OCI-LY7 (cell line): ENCODE measurements at places on chromosomes 6 and 20. TPM values are rescaled to one million over a fixed set of nuclear protein-coding genes. Genes with fewer than 3 reads are reported as not detected.

- DNase-seq = no peak
Observed at GRCh38 chr6:139676718-139677117, 302.3 kb upstream of the CITED2 start.

- DNase-seq = no peak
Observed at GRCh38 chr6:81843302-81843701, 90.8 kb upstream of the TENT5A start.

DNA sequence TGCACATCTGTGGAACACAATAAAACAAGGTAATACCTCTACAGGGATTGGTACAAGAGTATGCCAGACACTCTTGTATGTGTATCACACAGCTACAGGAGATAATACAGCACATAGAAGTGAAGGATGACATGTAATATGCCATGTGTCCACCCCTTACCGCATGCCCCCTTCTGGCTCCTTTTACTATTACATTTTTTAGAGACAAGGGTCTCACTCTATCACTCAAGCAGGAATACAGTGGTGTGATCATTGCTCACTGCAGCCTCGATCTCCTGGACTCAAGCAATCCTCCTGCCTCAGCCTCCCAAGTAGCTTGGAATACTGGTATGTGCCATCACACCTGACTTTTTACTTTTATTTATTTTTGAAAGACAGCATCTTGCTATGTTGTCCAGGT, 4.2 kb upstream of the NCR3 start:
- peak; percentile 82 for DNase-seq

DNA sequence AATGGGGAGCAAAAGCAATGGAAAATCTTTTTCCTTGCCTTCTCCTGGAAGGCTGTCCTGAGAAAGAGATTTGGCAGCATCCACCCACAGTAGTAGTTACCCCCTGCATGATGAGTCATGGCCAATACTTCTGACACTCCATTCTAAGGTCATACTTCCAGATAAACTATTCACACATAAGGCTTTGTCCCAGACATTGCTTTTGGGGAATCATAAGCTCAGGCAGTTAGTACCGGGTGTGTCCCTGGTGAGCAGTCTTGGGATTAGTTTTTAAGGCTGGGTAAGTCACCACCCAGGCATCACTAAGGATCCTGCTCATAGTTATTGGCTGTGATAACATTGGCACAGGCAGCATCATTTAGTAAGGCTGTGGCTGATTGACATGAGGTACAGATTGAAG, 160.6 kb upstream of the GGTLC1 start:
- no peak for DNase-seq

DNA sequence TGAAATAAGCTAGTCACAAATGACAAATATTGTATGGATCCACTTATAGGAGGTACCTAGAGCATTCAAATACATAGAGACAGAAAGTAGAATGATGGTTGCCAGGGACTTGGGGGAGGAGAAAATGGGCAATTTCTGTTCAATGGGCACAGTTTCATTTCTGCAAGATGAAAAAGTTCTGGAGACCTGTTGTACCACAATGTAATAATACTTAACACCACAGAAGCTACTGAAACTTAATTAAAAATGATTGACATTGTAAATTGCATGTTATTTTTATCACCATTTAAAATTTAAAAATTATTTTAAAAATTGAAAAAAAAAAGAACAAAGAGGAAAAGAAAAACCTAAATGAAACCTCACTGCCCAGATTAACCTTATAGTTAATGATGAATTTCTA, 67.4 kb downstream of the NHLRC1 start:
- DNase-seq = no peak

DNA sequence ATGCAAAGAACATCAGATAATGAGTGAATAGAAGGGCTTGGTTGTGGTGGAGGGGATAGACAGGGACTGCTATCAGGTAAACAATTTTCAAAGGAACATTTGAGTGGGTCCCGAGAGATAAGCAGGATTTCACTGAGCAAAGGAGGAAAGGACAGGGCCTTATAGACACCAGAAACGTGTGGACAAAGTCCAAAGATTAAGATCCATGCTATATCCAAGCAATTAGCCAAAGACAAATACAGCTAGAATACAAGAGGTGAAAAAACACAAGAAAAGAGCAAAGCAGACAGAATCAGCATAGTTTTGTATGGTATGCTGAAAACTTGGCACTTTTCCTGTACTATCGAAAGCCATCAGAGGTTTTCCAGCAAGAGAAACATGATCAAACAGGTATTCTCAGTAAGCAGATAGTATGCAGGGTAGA, 59.8 kb downstream of the CDK19 start:
- DNase-seq = no peak

The ORC3 gene
- total RNA-seq = 45.0 and 50.6 TPM in 2 replicates

DNA sequence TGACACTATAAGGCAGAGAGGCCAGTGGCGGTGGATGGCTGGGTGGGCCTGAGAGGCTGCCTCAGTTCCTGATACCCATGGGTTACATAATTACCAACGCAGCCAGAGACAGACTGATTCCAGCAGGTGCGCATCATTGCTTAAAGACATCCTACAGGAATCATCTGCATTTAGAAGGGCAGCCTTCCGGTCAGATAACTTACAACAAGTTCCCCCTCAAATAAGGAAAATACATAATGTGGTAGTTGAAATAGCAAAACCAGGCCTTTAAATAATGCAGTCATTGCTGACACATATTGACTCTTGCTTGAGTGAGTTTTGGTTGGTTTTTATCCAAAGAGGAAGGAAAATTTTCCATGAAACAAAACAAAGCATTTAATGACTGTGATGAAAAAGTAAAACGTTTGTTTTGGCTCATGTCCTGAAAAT, 81.9 kb downstream of the SIM1 start:
- no peak for DNase-seq

GRCh38 chr6:1610497-1611321, 994 bp downstream of the FOXC1 start:
- DNase-seq = no peak

- peak; percentile 74 for DNase-seq
Observed at GRCh38 chr6:31829633-31830283, 2.2 kb downstream of the HSPA1B start.

The LGSN gene
- 0.26 and 0.76 TPM in 2 replicates for total RNA-seq

DNA sequence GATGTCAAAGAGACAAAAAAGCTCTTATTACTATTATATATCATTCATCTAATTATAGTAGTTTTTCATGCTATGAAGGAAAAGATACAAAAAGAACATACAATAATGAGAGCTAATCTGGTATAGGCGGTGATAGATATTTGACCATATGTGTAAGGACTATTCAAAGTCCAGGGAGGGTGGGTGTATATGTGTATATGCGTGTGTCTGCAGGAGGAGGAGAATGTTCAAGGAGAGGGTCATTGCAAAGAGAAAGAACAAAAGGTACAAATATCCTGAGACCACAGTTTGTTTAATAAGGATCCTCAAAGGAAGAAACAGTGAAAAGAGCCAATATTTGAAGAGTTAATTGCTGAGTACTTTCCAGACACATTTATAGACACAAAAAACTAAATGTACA, 1288.6 kb upstream of the CITED2 start:
- no peak for DNase-seq

The EFCAB8 gene
- total RNA-seq = not detected in 2 replicates

GRCh38 chr6:13664703-13665352, 46.8 kb downstream of the RANBP9 start:
- DNase-seq = no peak

The FRMD1 gene
- not detected in 2 replicates for total RNA-seq

The SLC22A2 gene
- total RNA-seq = not detected in 2 replicates

DNA sequence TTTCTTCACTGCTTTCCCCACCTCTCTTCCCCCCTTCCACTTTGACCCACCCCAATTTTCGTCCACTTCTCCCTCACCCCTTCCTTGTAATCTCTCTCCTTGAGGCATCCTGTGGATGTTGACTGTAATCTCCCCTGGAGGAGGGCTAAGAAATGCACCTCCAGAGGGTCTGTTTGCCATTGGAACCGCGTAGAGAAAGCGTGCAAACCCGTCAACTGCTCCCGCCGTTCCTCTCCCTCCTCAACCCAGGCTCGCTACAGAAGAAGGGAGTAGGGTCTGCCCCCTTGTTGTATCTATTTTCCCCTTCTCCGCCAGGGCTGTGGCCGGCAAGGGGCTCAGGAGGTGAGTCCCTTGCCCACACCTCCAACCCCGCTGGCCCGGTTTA, 502 bp upstream of the HTR1E start:
- no peak for DNase-seq

GRCh38 chr20:56903421-56903820, 274.3 kb downstream of the TFAP2C start:
- no peak for DNase-seq

- no peak for DNase-seq
Observed at GRCh38 chr6:52454556-52454955, 34.4 kb downstream of the EFHC1 start.

- DNase-seq = peak; percentile 14
Observed at GRCh38 chr20:52105442-52106422, 85.8 kb downstream of the ZFP64 start.

DNA sequence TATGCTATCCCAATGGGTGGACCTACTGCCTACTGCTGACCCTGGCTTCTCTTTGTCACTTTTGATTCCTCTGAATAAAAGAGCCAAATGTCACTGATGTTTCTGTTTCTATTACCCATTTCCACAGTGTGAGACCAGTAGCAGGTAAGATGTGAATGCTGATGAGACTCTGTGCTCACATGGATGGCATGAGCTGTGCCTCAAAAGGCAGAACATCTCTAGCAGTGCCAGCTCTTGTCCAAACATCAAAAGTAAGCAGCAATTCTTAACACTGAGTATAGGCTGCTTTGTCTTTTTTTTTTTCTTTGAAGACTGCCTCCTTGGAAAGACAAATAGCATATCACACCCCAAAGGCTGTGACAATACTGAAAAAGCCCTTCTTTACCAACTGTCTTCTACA, 459.2 kb upstream of the RUNX2 start:
- no peak for DNase-seq

The SAMD3 gene
- total RNA-seq = not detected in 2 replicates

The TOX2 gene
- 0.23 and 0.39 TPM in 2 replicates for total RNA-seq

DNA sequence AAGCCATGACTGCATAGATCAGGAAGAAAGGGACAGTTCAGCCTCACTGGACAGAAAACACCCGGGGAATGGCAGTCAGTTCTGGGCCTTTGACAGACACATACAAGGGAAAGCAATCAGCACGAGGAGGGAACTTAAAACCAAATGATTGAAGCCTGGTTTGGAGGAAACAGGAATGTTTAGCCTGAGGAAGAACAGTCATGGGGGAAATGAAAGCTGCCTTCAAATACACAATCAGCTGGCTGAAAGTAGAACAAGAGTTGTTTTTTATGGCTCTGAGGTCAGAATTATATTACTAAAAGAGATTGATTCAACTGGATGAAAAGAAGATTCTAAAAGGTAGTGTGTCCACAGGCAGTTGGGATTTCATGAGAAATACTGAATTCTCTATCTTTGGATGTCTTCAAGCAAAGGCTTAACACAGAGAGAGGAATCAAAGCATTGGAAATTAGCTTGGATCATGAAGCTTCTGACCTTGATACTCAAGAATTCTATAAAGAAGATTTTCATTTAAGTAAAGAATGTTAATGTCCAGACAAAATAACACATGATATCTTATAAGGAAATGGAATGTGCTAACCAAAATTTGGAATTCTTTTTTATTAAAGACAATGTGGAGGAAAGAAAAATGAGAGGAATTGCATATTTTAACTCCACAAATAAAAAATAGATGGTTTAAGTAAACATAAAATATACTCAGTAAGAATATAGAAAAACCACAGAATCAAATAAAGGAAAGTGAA, 216.6 kb downstream of the IBTK start:
- no peak for DNase-seq
